ENCODE measurements at places on chromosomes 1 and 21.

- DNase-seq: no peak
These were observed 19.3 kb downstream of the PRKACB start for GRCh38 chr1:84163123-84163931.

- no peak for DNase-seq
These were observed 142.9 kb downstream of the TIAM1 start for GRCh38 chr21:31201144-31201543.

DNA sequence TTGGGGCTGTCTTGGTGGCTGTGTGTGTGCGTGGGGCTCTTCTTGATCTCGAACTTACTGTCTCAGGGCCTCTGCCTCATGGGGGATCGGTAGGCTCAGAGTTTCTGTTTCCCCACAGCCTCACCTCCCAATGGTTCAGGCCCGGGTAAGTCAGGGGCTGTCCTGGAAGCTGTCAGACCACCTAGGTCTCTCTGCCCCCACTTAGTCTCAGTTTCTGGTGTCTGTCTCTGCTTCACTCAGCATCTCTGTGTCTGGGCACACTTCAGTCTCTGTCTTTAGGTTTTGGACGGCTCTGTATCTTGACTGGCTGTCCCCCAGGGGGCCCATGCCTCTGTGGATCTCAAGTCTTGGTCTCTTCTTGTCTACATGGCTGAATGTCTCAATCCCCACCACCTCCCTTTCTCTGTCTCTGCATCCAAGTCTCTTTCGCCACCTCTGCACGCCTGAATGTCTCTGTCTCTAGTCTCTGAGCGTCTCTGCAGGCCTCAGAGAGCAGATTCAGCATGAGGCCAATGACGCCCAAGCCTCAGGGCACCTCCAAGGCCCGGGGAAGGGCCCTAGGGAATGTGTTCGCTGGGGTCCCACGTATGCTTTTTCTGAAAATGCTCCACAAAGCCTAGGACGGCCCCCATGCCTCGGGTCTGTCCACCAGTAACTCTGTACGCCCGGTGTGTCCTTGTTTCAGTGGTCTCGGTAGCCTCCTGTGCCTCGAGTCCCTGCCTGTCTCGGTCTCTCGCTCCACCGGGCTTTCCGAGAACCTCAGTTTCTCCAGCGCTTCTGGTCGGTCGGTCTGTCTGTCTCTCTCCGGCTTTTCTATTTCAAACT, 818 bp downstream of the FHL3 start:
- DNase-seq: no peak

- no peak for DNase-seq
These were observed 140.3 kb downstream of the PLXNA2 start for GRCh38 chr1:208103597-208104513.

GRCh38 chr1:183702087-183702812, 49.1 kb upstream of the APOBEC4 start:
- DNase-seq: no peak

GRCh38 chr1:99639945-99640344, 6.0 kb upstream of the PALMD start:
- DNase-seq: no peak

DNA sequence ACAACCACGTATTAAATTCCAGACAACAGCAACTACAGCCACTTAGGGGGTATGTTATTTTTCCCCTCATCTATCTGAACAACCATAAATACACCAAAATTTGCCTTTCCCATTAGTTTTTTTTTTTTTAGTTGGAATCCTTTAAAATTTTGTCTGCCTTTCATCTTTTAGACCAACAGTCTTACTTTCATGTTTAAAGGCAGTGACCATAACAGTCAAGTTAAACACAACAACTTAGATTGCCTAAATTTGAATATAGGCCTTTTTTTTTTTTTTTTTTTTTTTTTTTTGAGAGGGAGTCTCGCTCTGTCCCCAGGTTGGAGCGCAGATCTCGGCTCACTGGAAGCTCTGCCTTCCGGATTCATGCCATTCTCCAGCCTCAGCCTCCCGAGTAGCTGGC, 3.4 kb downstream of the GPBP1L1 start:
- no peak for DNase-seq

DNA sequence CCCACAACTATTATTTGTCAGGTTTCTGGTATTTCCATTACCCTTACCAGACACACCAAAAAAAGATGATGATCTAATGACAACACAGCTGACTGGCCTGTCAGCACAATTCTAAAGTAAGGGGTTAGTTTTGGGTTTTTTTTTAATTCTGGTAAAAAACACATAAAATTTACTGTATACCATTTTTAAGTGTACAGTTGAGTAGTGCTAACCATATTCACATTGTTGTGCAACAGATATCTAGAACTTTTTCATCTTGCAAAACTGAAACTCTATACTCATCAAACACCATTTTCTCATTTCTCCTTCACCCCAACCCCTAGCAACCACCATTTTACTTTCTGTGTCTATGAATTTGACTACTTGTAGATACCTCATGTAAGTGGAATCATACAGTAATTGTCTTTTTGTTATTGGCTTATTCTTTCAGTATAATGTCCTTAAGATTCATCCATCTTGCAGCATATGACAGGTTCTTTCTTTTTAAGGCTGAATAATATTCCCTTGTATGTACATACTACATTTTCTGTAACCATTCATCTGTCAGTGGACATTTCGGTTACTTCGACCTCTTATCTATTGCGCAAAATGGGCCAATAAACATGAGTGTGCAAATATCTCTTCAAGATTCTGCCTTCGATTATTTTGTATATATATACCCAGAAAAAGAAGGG, 29.8 kb downstream of the ARNT start:
- DNase-seq: no peak

- DNase-seq: peak; percentile 42
These were observed 17.0 kb downstream of the DHRS3 start for GRCh38 chr1:12600880-12601633.

DNA sequence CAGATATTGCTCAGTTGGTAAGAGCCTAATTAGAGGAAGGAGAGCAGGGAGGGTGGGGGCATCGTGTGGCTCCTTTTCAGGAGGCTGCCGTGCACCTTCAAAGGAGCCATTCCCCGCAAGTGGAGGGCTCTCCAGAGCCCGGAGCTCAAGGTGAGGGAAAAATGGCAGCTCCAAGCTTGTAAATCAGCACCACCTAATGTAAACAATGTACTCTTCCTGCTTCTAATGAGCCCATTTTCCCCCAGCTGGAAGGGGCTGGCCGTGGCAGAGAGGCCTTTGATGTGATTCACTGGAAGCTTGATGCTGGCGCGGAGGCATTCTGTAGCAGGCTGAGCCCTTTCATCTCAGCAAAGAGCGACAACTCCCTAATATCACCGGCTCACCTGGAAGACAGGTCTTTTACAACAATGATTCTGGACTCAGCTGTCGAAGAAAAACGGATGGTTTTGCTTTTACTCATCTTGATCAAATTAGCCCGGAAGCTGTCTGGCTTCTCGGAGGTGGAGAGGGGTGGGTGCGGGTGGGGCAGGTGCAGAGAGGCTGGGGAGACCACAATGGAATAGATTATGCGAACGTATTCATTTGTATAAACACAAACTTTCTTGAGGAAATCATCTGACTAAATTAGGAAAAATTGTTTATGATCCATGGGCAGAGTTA, 112.5 kb downstream of the RRAGC start:
- DNase-seq: no peak

GRCh38 chr1:31426249-31426922, 13.4 kb downstream of the SERINC2 start:
- no peak for DNase-seq

- no peak for DNase-seq
These were observed 319.8 kb upstream of the RRP15 start for GRCh38 chr1:217965156-217965786.

DNA sequence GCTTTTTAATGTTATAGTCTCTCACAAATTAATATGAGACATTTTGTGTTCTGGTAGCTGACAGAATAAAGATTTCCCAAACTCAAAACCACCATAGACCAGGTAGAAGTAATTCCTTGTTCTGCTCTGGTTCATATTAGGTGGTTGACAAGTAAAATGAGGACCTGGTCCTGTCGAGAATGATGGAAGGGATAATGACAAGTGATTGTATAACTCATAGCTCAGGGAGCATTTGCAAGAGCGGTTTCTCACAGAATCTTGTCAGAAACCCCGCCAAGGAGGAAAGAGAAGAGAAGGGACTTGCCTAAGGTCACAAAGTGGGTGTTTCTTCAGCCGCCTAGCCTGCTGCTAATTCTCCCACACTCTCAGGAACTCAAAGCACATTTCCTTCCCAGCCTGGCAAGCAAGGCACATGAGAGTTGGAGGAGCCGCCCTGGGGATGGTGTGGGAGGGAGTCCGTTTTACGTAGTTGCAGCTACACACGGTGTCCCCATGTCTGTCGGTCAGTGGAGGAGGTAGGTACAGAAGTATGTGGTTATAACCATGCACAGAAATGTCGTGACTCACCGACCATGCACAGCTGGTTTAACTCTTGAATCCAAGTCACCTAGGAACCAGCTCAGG, 46.5 kb downstream of the SAMD13 start:
- no peak for DNase-seq

GRCh38 chr21:20662514-20662913, 335.7 kb upstream of the NCAM2 start:
- DNase-seq: no peak

DNA sequence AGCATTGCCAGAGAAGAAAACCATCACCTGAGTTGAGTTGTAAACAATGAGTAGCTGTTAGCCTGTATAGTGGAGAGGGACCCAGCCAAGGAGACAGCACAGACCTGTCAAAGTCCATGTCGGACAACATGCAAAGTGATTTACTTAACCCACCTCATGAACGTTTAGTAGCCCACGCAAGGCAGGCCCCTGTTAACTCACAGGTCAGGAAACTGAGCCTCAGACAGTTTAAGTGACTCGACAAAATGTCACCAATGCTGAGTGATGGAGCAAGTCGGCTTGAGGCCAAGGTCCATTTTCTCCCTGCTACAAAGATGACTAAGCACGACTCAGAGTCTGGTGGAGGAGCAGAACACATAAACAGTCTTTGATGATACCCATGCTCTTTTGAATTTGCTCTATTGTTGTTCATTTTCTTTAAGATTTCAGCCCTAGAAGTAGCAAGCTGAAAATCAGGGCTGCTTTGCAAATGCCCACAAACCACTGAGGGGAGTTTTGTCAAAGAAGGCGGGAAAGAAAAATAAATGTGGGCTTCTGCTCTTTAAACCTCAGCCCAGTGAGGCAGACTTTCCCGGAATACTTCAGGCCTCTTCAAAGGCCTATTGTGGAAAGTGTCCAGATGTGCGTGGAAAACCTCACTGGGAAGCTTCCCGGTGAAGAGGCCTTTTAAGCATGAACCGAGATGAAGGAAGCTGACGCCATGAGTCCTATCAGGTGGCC, 83.8 kb upstream of the HOOK1 start:
- peak; percentile 32 for DNase-seq

DNA sequence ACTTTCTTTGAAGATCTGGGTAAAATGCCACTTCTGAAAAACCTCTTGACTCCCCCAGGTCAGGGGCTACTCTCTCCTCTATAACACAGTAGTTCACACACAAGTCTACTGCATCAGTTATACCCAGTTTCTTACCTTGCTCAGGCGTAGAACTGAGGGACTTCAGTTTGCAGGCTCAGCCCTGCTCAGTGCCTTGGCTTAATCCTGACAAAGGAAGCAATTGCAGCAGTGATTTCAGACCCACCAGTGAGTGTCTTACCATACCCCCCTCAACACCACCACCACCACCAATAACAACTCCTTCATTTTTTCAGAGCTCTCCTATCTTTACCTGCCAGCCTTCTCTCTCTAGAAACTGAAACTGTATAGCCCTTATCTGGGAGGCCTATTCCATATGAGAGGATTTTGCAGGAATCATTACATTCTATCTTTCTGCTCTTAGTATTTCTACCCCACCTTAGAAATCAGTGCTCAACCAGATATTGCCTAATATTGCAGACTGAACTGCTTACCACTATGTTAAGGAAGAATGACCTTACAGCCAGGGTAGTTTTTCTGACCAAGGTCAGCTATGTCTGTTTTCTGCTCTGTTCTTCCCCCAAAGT, 105.5 kb upstream of the S1PR1 start:
- no peak for DNase-seq

GRCh38 chr1:230787471-230787870, 40.3 kb downstream of the CAPN9 start:
- no peak for DNase-seq

- DNase-seq: no peak
These were observed 8.4 kb downstream of the TSEN15 start for GRCh38 chr1:184059887-184060286.

- DNase-seq: no peak
These were observed 86.2 kb downstream of the DAB1 start for GRCh38 chr1:57337623-57338022.

DNA sequence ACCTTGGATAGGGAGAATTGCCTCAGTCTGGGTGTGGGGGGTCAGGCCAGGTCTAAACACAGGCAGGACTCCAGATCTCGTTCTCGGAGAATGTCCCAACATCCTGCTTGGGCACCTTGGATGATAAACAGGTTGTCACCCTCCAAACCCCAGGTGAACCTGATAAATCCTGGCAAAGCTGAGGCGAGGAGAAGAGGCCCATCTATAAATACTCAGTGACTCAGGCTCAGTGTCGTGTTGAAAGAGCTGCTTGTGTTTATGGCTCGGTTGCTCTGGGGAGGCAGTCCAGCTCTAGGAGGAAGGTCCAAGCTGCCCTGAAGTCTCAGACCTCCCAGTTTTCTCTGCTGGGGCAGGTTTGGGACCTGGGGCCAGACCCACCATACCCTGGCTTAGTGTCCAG, 15.8 kb upstream of the TRIM63 start:
- no peak for DNase-seq

DNA sequence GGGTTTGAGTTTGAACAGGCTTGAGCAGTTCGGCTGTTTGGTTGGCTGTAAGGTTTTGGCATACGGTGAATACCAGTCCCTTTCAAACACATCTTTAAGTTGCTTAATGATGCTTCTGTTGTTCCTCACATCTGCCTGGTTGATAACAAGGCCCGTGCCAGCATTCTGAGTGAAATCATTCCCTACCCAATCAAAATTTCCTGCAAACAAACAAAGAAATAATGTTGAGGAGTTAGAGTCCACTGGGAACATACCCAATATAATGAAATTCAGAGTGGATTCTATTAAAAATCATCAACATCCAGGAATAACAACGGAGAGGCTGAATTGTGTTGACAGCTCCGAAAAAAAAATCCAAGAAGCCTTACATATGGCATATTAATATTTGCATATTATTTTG, 91.0 kb upstream of the MAP1LC3C start:
- no peak for DNase-seq

GRCh38 chr1:39899611-39900538, 1.8 kb downstream of the MYCL start:
- no peak for DNase-seq

DNA sequence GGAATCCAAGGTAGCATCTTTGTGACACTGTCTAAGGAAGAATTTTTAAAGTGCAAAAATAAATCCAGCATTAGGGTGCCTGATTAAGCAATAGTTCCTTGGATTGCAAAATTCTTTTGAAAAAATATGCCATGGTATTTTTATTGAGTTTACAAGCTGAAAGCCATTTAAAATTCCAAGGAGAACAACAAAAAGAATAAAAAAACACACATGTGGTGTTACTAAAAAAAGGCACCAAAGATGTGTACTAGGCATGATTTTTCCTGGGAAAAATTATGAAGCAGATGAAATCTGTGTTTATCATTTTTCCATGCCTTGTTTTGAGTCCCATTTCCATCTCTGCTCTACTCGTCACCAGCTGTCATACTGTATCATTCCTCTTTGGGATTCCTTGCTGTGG, 157.0 kb upstream of the ZNHIT6 start:
- DNase-seq: no peak

- no peak for DNase-seq
These were observed 864 bp upstream of the BTG2 start for GRCh38 chr1:203304391-203304918.
